ENCODE measurements at places on chromosomes 1 and 21.

- DNase-seq, result no peak
Observed at GRCh38 chr1:27071049-27071416, 58.4 kb upstream of the TENT5B start.

DNA sequence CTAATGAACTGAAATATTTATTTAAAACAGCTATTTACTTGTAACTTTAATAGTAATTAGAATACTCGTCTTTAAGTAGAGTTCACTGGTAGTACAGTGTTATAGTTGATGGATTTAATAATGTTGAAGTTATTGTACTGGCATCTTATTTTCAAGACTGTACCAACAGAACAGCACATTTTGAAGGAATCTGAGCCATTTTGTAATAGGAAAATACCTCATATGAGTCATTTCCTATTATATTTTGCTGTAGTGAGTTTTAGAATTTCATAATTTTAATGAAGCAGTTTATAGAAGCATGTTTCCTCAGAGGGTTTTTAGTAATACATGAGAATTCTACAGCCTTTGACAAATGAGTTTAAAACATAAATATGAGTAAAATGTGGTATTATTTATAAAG is 258.3 kb downstream of the OLFM3 start:
- DNase-seq, result no peak

GRCh38 chr1:153663211-153663610 is 4.7 kb downstream of the SNAPIN start:
- no peak for DNase-seq

- DNase-seq, result no peak
Observed at GRCh38 chr1:176617881-176618280, 154.9 kb downstream of the PAPPA2 start.

GRCh38 chr21:27715131-27715530 is 748.2 kb upstream of the ADAMTS5 start:
- no peak for DNase-seq

GRCh38 chr1:157186281-157186992 is 48.2 kb upstream of the ETV3 start:
- no peak for DNase-seq

GRCh38 chr21:26388731-26389231 is 184.3 kb downstream of the CYYR1 start:
- no peak for DNase-seq

DNA sequence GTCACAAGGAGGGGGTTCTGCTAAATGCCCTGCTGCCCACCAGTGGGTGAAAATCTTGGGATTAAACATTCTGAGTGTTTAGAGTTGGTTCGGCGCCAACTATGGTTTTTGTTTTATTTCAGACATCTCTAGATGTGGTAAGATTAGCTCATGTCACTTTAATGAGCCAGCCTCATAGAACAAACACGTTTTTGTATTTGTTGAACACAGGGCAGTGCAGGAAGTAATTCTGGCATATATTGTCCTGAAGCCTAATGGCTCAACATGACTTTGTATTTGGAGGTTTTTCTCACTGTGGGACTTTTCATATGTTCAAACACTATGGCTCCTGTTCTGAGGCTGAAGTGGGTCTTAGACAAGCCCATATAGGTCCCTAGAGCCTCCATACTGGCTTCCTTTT is 107.8 kb downstream of the NGF start:
- no peak for DNase-seq
